ENCODE measurements at places on chromosomes 3 and 15.

GRCh38 chr15:58931987-58932588 lies 1.4 kb downstream of the SLTM start:
- no peak for DNase-seq

DNA sequence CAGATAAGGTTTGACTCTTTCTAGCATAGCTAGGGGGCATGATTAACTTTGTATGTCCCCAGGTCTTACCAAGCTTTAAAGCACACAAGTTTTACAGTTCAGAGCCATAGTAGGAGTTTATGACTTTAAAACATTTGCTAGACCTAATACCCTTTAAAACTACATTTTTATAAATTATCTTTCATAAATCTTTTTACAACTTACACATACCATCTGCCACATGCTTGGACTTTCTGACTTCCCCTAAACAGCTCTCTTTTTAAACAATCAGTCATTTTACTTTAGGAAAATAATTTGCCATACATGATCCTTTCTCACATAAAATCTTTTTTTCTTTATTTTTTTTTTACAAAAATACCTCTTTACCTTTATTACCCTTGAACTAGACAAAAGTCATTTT lies 735.3 kb upstream of the CADM2 start:
- DNase-seq = no peak

DNA sequence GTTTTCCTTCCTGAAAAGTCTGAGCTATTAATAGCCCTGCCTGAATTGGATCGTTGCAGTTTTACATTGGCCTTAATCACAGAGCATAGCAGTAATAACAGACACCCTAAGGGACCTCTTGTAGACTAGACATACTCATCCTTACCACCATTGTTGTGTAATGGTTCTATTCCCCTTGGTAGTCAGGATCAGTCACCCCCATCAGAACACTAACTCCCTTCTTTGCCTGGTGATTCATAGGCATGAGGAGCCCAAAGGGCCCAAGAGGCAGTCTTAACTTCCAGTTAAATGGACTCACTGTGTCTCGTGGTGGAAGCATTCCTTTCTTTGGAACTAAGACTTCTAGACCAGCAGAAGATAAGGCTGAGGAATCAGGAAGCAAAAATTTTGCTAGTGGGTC lies 20.2 kb downstream of the CGGBP1 start:
- DNase-seq = no peak

DNA sequence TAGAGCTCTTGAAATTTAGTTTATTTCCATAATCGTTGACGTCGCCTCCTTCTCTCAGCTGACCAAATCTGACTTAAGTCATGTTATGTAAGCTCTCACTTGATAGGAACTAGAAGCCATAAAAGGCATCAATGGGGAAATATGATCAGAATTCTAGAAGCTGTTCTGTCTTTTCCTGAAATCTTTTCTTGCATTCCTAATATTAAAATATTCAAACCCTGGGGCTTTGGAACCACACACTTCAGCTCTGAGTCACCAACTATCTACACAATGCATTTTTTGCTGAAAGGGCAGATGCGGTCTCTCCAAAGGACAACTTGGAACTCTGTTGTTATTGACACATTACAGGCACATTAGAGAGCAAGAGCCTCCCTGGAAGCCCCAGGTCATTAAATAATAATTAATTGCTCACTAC lies 91.3 kb downstream of the LARS2 start:
- no peak for DNase-seq

DNA sequence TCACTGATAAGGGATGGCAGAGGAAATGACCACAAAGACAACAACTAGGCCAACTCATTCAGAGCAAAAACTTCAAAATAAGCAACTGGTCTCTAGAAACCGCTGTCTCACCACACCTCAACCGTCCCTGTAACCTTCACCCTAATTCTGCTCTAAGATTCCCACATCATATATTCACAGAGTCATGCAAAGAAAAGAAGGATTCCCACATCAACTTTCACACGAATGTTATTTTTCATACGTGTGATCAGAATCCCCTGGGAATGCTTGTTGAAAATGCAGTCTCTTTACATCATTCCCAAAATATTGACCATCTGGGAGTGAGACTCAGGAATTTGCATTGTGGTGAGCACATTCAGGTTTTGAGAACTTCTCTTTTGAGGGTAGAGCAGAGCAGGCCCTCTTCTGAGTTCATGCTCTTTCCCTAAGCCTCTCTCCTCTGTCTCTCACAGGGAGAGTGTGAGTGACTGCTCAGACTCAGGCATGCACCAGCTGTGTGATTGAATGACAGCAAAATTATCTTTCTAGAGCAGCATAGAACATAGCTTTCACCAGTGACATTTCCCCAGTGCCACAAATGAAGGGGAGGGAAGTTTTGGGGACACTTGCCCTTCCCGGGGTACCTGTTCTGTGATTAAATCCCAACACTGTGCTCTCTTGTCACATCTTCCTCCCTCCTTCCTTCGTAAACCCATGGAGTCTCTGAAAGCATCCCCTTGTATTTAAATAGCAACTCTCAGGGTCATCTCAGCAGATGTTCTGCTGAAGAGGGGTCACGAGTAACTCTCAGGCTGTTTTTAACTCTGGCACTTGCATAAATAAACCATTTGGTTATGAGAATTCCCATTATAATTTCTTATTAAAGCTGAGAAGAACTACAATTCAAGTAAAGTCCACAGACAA lies 170.9 kb downstream of the PLCL2 start:
- no peak for DNase-seq

DNA sequence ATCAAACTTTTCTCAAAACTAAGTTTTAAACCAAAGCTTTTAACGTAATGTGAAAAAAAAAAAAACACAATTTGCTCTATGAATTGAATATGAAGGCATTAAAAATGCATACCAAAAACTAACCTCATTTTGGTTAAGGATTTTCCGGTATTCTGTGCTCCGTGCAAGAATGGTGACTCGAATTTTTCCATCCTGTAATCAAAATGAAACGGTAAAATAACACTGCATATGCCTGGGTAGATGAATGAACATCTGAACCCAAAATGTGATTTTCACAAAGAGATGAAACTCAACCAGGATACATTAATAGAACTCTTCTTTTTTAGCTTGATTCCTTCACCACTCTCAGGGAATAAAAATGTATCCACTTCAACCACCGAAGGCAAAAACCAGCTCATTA lies 26.2 kb downstream of the EOGT start:
- no peak for DNase-seq

DNA sequence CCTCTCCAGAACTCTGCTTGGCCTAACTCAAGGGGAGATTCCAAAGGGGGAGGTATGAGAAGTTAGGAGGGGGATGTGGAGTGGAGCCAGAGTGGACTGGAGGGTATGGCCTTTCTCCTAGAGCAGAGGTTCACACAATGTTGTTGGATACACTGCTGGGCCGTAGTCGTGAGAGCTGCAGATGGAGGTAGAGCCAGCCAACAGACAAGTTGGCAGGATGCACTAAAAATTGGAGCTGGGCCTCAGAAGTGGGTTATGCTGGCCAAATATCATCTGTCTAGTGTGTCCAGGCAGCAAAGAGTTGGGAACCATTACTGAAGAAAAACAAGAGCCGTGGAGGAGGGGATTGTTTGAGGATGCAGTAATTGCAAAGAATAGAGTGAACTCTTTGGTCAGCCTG lies 27.7 kb upstream of the LRRFIP2 start:
- no peak for DNase-seq

- DNase-seq = no peak
Observed at GRCh38 chr3:51282931-51283330, 102.2 kb upstream of the MANF start.

DNA sequence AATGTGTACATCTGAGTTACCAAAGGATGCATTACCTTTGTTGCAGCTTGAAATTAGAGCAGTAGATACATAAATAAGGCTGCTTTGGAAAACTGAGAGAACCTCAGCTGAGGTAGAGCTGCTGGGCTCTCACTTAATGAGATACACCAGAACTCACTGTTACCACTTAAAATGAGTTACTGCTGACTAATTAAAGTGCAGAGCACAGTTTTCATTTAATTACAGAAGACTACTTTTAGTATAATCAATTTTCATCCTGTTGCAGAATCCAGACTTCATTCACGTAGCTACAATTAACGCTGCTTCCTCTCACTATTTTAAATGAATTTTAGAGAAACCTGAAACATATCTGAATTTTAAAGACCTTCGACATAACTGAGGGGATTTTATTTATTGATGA lies 169.5 kb downstream of the USP13 start:
- DNase-seq = no peak

DNA sequence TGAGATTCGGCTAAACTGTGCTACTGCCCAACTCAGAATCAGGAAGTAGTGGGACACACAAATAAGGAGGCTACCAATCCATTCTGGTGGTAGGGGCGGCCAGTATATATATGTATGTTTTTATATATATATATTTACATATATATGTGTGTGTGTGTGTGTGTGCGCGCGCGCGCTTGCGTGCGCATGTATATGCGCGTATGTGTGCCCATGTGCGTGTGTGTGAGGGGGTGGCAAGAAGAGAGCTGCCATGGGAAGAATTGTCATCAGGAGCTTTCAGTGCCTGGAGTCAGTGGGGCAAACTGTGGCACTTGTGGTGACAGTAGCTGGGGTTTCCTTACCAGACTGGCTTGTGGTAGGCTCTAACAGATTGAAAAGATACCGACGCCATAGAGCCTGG lies 26.5 kb downstream of the GXYLT2 start:
- DNase-seq = no peak

GRCh38 chr15:95087253-95087609 lies 855.9 kb downstream of the MCTP2 start:
- DNase-seq = no peak

- DNase-seq = no peak
Observed at GRCh38 chr3:57130571-57131209, 34.5 kb downstream of the IL17RD start.

DNA sequence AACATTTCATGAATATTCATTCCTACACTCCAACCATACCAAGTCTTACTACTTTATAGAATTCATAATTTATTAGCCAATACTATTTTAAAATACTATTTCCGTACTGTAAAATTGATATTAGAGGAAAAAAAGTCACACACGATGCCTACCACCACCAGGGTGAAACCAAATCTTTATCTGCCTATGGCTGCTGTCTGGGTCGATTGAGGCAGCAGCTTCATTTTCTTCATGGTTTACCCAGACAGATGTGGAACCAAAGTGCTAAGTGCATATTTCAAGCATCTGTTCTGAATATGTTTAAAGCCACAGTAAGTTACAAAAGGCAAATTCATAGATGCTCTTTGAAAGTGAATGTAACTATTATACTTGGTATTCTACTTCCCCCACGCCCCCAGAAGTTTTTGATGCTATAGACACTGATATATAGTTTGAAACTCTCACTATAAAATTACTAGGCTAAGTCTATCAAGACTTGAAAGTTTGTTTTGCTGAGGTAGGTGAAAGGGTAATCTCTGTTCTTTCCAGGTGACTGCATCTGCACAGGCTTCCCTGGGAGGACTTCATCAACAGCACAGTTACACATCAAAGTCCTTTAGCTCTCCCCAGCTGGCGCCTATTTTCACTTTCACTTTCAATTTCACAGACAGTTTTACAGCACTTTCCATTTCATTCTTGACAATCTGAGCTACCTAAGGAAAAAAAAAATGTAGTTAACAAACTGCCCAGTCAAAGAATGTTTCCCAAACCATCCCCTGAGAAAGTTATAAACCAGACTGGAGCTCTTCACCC lies 113.9 kb downstream of the POLQ start:
- peak; percentile 7 for DNase-seq

DNA sequence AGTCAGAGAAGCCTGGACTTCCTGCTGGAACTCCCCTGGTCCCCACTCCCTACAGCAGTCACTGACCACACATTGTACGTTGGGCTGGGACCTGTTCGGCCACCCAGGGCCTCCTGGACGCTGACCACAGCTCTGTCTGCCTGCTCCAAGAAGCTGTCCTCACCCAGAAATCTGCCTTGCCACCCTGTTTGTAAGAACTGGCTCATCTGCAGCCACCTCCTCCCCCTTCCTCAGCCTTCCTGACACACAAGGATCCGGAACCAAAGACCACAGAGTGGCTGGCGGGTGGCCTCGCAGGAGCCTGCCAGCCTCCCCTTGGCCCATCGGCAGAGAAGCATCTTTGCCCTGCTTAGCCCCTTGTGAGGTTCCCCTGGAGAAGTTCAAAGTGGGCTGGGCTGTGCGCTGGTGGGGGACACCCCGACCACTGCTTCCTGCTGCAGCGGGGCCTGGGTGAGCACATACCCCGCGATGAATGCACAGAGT lies 91.9 kb downstream of the PCSK6 start:
- DNase-seq = no peak

DNA sequence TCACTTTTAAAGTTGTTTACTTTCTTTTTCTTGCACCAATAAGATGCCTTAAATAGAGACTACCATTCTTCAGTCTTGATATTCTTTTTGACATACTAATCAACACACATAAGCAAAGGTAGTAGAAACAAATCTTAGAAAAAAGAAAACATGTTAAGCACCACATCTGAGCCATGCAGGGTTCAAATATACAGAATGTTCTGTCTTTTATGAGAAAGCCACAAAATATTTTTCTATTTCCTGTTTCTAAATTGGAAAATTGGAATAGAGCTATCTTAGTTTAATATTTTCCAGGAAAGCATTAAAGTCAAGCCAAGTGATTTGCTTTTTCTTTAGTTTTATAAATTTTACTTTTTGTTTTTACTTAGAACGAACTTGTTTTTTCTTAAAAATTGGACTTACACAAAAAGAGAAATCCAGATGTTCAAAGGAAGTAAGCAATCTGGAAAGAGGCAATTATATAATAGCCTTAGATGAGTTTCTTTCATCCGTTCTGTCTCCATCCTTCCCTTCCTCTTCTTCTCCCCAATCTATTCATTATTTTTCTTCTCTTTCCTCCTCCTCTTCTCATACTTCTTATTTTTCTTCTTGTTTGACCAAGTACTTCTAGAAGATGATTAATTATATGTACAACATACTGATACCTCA lies 731.7 kb downstream of the SQOR start:
- no peak for DNase-seq

DNA sequence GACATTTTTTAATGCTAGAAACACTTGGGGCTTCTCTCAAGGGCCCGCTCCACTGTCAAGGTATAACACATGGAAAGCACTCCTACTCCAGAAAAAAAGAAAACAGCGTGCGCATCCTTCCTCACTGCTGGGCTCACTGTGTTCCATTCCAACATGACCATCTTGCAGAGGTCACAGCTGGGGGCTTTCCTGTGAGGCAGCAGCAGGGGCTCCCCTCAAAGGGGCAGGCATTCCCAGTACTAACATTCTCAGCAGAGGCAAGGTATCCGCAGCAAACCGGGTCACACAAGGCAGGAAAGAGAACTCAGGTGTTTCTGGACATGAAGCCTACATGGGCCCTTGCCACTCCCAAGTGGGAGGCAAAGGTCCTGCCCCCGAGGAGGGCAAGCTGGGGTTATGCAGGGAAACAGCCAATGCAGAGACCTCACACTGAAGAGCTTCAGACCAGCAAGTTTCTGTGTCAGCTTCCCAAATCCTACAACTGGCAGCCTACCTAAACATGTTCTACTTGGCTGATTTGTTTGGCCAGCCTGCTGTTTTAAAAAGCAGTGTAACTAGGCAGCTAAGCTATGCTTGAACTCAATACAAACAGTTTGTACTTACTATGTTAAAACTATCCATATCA lies 6.4 kb downstream of the BDH1 start:
- DNase-seq = no peak

GRCh38 chr3:146101538-146101937 lies 59.4 kb downstream of the PLOD2 start:
- no peak for DNase-seq

- no peak for DNase-seq
Observed at GRCh38 chr3:3113042-3113709, 3.0 kb upstream of the IL5RA start.
